Activated effector memory CD4-positive, alpha-beta T cell treated with anti-CD3 and anti-CD28 coated beads, Interleukin-2, amount 50 U/mL, for 16 hours (primary cell): ENCODE measurements at places on chromosomes 13 and 19.

DNA sequence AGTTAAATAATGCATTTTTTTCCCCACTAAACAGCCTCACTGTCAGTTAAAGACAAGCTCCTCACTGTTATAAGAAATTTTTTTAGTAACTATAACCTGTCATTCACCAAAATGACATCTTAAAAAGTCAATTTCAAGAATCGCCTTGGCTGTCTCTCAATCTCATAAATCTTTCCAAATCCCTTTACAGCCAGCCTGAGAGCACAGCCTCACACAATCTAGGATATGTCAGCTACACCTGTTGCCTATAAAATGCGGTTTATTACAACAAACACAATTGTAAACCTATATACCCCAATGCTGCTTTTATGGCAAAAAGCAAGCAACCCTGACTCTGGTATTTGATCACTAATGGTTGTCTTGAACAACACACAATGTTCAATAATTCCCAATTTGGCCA, 29.5 kb upstream of the FNDC3A start:
- no peak for DNase-seq

- DNase-seq: no peak
Measured at GRCh38 chr19:6417713-6418561, 6.7 kb downstream of the KHSRP start.

- DNase-seq: no peak
Measured at GRCh38 chr13:87453244-87453643, 217.9 kb upstream of the SLITRK5 start.

DNA sequence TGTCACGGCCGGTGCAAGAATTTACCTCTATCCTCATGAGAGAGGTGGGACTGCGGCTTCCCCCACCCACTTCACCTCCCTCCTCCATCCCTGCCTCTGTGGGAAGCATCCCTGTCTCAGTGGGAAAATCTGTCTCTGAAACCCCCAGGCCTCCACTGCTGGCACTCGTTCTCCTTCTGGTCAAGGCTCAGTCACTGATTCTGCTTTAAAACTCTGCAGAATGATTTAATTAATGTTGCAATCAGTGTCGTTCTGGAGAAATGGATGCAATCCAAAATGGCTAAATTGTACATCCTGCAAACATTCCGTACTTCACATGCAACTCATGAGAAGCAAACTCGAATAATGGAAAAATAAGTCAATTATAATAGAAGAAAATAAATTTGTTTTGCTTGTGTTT, 5.6 kb downstream of the RASL11A start:
- DNase-seq: no peak

DNA sequence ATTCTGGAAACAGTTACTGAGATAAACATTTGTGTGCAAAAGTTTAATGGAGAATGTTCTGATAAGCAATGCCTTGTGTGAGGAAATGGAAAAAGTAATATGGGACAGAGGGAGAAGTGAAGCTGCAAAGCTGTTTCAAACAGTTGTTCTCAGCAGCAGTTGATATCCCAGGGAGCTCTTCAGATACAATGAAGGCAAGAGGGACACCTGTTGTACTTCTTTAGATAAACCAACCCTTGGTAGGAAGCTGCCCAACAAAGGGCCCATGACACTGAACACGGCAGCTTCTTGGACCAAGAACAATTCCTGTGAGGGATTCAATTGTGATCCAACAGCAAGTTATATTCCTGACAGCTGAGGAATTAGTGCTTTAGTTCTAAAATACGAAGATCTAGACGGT, 894.3 kb upstream of the PCDH20 start:
- no peak for DNase-seq

GRCh38 chr13:33509642-33510229, 224.2 kb upstream of the STARD13 start:
- no peak for DNase-seq

- no peak for DNase-seq
Measured at GRCh38 chr13:91563799-91564198, 165.4 kb downstream of the GPC5 start.

GRCh38 chr13:89627996-89628395, 1719.5 kb upstream of the MIR17HG start:
- no peak for DNase-seq

GRCh38 chr13:109485136-109485794, 301.1 kb downstream of the IRS2 start:
- DNase-seq: no peak

DNA sequence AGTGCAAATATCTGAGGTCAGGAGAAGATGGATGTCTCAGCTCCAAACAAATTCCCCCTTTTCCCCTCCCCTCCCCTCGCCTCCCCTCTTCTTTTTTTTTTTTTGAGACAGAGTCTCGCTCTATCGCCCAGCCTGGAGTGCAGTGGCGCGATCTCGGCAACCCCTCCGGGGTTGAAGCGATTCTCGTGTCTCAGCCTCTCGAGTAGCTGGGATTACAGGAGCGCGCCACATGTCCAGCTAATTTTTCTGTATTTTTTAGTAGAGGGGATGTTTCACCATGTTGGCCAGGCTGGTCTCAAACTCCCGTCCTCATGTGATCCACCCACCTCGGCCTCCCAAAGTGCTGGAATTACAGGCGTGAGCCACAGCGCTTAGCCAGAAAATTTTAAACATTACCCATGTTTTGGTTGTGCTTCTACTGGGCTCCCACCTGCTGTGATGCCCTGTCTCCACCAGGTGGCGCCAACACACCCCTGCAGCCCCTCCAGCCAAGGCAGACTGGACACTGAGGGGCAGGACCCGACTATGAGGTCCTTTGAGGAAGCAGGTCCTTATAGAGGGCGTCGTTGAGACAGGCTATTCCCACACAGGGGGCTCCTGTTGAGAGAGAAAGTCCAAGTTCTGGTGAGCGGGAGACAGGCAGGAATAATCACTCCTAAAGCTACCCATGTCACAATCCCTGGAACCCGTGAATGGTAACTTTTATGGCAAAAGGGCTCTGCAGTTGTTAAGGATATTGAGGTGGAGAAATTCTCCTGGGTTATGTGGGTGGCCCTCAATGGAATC, 6.3 kb downstream of the ERICH4 start:
- DNase-seq: peak; percentile 91

DNA sequence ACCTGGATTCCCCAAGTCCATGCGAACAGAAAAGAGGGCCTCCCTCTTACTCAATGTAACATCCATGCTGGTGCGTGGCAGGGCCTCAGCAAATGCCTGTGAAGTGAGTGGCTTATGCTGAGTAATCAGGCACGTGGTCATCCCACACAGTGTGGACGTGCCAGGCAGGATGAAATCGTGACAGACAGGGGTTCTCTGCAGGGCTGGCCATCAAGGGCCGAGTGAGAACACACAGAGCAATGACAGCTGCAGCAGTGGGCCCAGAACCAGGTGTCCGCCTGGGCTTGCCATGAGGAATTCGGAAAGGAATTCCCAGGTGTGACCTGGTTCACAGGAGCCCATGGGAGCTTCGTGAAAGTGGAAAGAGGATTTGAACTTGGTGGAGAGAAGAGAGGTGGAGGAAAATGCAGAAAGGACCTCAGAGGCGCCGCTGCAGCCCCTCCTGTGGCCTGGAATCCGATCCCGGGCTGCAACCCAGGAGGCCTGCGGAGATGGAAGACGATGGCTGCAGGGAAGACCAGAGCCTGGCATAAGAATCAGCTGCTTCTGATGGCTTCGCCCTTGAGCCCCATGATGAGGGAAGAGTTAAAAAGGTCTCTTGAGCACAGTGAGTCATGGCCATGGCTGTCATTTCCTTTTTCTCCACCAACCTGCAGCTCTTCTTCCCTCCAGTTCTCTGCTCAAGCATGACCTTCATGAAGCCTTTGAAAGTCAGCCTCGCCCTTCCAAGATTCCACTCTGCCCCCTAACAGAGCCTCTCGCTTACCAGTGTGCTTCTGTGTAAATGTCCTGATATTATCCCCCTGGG, 34.6 kb upstream of the SOX1 start:
- DNase-seq: no peak

- no peak for DNase-seq
Measured at GRCh38 chr19:16127776-16128371, 15.6 kb upstream of the HSH2D start.

DNA sequence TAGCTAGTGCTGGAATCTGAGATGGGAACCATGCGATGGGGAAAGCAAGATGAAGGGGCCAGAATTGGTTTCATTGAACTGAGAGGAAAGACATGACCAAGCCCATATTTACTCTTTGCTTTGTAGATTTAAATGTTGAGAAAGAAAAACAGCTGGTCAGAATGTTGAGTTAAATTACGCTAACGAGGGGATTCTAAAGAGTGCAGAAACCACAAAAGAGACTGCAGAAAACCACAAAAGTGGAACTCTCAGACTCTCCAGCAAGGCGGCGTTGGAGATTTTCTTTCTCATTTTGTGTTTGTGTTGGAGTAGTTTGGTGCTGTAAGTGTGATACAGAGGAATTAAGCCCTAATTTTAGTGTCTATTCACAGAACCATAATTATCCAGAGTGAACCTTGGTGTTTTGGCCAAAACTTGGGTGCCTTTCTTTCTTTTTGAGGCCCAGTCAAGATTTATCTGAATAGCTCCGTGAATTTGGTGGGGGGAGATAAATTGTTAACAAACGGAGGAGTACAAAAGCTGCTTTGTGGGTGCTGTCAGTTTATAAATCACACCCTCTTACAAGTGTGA, 26.3 kb downstream of the SAE1 start:
- DNase-seq: no peak

- no peak for DNase-seq
Measured at GRCh38 chr13:94978516-94978915, 266.2 kb upstream of the SOX21 start.

DNA sequence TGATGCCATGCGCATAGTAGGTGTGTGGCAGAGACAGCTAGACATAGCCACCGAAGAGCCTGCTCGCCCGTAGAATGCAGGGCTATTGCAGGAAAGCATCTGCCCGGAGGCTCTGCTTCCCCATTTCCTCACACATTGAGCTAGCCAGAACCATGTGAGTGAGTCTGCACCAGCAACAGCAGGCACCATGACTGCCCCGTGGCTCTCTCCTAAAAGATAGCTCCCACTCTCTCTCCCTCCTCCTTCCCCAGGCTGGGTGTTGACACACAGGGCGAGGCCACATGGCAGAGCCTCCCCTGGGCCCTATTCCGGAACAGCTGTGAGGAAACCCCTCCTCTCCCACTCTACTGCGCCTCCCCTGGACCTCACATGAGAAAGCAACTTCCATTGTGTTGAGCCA, 52.3 kb upstream of the ATP12A start:
- no peak for DNase-seq

DNA sequence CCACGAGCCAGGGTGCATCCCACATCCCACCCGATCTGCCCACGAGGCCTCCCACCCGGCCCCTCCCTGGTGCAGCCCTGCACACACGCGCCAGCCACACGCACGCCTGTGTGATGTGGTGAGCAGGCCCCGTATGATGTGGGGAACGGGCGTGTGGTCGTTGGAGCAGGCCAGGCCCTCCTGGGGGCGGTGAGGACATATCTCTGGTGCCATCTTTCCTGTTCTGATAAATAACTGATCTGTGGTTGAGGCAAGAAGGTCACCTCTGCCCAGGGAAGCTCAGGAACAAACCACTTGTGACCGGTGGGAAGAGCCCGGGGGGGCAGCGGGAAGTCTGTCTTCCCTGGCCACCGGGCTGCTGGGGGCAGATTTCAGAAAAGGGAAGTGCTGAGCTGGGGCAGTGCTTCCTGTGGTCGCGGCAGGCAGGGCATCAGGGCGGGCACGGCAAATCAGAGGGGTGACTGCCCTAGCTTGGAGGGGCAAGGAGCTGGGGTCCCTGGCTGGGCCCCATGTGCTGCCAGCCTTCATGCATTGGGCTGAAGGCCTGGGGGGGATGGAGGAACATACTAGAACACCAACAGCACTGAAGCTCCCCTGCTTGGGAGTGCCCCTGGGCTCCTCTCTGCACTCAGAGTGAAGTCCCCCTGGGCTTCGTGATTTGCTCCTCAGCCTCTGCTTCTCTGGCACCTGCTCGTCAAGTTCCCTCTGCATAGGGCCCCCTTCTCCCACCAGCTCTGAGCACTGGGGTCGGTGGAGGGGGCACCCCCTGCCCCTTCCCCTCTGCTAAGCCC, 35.2 kb upstream of the SLC7A10 start:
- no peak for DNase-seq

GRCh38 chr13:45138282-45138681, 18.0 kb downstream of the GTF2F2 start:
- no peak for DNase-seq

DNA sequence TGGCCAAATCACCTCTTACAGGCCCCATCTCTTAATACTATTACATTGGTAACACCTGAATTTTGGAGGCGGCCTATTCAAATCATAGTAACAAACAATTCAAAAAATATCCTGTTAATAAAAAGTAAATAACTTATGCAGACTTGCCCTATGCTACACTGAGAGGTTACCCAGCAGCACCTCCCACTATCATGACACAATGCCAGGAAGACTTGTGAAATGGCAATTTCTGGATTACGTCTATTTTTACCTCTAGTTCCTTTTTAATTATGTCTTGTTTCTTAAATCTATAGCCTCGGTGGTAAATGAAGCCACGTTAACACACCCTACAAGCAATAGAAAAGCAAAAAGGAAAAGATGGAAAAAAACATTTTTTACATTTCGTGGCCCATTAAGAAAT, 6.2 kb upstream of the DZIP1 start:
- no peak for DNase-seq

DNA sequence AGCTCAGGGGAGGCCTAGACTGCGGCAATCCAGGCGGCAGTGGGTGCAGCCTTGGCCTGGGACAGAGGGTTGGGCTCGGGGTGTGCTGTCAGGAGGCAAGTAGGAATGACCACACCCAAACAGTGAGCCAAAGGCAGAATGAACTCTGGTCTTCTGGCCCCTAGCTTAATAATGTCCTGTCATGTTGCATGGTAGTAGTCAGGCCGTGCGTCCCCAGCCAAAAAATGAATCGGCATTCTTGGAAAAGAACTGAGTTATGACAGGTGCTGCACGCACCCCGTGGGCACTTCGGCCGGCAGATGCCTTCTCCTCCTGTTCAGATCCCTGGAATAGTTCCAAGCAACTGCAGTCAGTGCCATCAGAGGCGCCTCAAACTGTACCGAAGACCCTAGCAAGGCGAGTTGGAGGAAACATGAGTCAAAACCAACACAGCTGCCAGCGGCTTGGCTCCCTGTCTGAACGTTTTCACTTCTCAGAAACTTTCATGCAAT, 55.9 kb downstream of the ATP7B start:
- DNase-seq: no peak

DNA sequence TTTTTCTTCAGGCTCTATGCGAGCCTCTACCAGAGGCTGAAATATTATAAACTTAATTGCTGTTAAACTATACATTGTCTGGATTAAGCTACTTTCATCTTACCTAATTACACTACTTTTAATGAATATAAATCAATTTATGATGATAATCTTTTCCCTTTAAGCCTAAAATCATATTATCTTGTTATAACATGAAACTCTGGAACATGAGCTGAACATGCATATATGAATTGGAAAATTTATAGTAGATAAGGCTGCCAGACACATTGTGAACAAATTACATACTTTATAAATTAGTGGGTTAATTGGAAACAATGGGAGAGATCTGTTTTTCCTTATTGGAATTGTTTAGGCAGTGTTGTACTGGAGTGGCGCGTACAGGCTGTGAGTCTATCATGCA, 45.3 kb upstream of the ZDHHC20 start:
- DNase-seq: no peak
